Pons (tissue), 1 donor: ENCODE measurements at places on chromosomes 2 and 18.

- DNase-seq, result no peak
These were observed 2.1 kb downstream of the TTC39C start for GRCh38 chr18:24016643-24017042.

DNA sequence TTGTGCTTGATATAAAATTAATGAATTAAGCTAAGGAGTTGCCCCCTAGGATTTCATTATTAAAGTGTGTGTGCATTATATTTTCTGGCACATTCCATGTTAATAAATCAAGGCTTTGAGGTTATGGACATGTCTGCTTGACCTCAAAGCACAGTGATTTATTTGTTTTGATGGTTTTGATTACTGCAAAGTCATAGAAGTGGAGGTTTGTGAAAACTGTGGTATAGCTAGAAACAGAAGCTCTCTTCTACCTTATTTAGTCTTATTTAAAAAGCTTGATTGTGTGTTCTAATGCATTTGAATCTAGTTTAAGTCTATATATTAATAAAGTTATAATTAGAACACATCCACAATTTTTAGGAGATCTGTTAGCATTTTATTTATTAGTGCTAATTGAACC is 32.2 kb downstream of the DOK6 start:
- no peak for DNase-seq

GRCh38 chr2:157460897-157461296 is 17.0 kb upstream of the CYTIP start:
- no peak for DNase-seq

- no peak for DNase-seq
These were observed 97.2 kb upstream of the OTOS start for GRCh38 chr2:240237609-240238174.

- no peak for DNase-seq
These were observed 218.2 kb downstream of the RAD51AP2 start for GRCh38 chr2:17299891-17300540.

DNA sequence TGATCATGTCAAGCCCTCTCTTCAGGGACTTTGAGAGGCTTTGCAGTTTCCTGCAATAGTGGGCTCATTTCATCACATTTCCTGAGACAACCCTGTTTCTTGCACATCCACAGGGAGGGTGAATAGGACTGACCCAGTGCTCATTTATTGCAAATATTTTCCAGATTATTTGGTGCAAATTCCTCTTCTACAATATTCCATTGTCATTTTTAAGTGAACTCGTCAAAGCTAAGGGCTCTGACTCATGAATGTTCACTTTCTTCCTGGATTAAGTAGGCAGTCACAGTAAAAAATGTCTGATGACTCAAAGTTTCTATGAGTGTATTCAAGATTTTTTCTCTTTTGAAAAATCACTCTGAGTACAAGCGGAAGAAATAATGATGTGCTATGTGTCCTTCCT is 225.5 kb upstream of the GALNT5 start:
- DNase-seq, result no peak

DNA sequence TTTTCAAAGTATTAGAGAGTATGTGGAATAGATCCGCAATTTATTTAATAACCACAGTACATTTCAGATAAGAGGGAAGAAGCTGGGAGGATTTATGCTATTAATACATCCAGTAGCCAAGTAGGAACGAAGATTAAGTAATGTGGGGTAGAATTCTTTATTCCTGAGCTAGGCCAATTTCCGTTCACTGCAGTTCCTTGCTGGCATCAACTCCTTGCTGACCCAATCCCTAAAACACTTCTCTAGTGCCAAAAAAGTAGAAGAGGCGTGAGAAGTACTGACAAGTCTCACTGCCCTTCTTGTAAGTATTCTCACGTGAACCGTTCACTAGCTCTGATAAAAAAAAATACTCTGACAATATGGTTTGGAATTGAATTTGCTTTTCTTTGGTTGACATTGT is 211.4 kb downstream of the EPHA4 start:
- DNase-seq, result no peak

DNA sequence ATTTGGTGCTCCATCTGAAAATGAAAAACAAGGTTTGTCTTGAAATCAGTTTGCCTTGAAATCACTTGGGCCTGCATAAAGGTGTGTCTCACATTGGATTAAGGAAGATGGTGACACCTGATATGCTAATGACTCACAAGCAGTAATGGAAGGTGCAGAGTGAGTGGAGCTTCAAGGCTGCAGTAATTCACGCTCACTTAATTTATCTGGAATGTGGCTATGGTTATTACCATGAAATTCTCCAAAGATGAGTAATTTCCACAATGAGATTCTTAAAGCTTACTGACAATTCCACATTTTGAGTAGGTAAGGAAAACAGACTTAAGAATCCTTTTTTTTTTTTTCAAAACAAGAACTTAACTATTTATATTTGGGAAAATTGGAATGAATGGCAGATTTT is 156.8 kb downstream of the PAX3 start:
- DNase-seq, result no peak

DNA sequence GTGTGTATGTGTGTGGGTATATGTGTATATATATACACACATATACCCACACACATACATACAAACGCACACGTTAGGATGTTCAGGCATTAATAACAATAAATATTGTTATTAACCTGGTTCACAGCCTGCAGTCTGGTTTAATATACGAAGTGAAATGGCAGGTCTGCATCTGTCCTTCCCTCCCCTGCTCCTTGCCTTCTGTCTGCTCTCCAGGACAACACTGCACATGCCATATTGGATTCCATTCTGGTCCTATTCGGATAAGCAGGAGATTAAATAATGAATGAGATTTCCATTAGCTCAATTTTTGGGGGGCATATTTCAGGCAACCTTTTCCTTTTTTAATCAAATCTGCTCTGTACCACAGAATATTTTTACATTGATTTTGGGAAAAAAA is 158.0 kb downstream of the CELF4 start:
- no peak for DNase-seq

DNA sequence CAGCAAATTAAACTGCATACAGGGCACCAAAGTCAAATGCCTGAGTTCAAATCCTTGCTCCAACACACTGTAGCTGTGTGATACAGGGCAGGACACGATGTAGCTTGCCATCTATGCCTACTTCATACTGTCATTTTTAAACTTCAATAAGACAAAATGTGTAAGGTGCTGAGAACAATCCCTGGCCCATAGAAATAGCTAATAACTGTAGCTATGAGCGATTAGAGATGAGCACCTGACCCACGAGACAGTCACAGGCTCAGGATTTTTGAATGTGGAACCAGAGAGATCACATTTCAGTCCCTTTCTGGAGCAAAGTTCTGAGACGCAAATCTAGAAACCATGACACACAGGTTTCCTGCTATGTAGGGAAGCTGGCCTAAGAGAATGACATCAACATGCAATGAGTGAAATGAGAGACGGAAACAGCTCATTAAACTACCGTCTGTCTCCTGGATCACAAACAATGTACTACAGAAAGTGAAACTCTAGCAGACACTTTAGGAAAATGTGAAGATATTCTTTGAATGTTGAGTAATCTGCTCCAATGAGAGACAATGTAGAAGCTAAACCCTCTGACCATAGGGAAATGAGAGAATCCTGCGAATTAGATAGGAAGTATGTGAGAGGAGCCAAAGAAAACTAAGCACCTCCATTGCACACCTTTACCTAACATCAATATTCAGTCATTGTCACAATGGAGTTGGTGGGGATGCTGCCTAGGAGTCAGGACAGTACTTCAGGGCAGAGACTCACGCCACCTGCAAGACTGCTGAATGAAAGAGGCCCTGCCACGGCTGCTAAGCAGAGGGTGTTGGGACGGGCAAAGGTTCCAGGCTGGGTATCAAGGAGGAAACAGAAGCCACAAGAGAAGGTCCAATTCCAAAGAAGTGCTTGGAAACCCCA is 25.5 kb downstream of the B4GALT6 start:
- no peak for DNase-seq

GRCh38 chr18:40258311-40258710 is 1696.7 kb upstream of the PIK3C3 start:
- no peak for DNase-seq

- no peak for DNase-seq
These were observed 69.2 kb downstream of the KCNF1 start for GRCh38 chr2:10980886-10981425.

- no peak for DNase-seq
These were observed 141.8 kb upstream of the CTNNA2 start for GRCh38 chr2:79370976-79371538.

DNA sequence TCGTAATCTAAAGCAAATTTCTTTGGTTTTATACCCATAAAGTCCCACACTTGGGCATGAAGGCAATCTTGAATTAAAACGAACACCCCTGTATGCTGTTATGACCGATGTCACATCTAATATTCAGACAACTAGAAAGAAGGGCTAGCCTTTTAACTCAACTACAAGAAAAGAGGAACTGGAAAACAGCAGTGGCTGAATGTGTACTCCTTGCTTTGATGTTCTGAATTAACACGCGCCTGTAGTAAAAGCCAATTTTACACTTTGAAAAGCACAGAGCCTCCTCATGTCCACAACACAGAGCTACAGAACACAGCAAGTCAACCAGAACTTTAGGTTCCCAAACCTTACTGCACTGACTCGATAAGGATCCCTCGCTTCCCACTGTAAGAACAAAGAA is 147.6 kb downstream of the HDAC4 start:
- DNase-seq, result peak; percentile 74

- no peak for DNase-seq
These were observed 341.1 kb downstream of the BCL11A start for GRCh38 chr2:60212181-60212945.

- no peak for DNase-seq
These were observed 434.6 kb upstream of the NXPH2 start for GRCh38 chr2:139214801-139215200.

DNA sequence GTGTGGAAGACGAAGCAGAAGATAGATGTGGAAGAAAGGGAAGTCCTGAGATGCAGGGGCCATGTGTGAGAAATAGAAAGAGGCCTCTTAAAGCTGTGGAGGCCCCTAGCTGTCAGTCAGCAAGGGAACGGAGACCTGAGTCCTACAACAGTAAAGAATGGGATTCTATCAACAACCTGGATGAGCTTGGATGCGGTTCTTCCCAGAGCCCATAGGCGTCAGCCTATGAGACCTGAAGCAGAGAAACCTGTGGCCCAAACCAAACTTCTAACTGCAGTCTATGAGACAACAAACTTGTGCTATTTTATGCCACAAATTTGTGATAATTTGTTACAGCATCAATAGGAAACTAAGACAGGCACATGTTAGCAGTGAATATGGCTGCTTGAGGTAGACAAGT is 583.7 kb downstream of the ADCYAP1 start:
- DNase-seq, result no peak

- DNase-seq, result peak; percentile 43
These were observed 621 bp upstream of the KCNS3 start for GRCh38 chr2:17877811-17878280.

GRCh38 chr2:42842466-42842865 is 50.1 kb upstream of the HAAO start:
- no peak for DNase-seq

GRCh38 chr2:46048693-46049092 is 248.5 kb upstream of the EPAS1 start:
- no peak for DNase-seq

DNA sequence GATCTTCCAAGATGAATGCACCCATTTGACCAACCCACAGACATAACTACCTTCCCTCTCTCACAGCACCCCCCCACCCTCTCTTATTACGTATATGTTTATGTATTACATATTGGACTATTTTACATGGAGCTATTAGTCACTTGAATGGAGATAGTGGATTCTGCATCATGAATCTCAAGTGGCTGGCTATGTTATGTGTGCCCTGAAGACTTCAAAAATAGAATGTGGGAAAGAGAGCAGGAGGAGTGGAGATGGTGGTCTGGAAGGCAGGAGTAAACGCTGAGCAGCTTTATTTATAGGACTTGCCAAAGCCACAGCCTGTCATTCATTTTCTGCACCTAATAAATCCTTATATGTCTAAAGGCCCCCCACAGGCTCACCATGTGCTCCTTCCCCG is 4.9 kb downstream of the ANTXR1 start:
- DNase-seq, result no peak

DNA sequence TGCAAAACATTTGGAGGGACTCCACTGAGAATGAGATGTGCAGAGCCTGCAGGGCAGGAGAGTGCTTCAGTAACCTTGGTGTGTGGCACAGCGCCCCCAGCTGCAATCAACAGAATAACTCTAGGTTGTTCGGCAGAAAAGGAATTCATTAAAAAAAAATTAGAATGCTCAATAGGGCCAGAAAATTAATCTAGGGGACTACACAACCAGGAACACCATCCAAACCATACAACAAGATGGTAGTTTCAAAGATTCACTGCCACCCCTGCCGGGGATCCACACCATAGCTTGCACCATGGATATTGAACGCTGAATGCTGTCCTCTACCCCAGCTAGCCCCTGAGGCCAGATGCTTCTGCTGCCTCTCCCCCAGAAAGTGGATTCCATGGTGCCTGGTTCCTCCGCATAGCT is 50.1 kb downstream of the THUMPD2 start:
- no peak for DNase-seq

GRCh38 chr2:136901732-136902131 is 136.4 kb downstream of the THSD7B start:
- DNase-seq, result no peak

- no peak for DNase-seq
These were observed 51.8 kb downstream of the LPIN2 start for GRCh38 chr18:2960983-2961696.

GRCh38 chr2:159140070-159140769 is 146.3 kb downstream of the WDSUB1 start:
- no peak for DNase-seq

DNA sequence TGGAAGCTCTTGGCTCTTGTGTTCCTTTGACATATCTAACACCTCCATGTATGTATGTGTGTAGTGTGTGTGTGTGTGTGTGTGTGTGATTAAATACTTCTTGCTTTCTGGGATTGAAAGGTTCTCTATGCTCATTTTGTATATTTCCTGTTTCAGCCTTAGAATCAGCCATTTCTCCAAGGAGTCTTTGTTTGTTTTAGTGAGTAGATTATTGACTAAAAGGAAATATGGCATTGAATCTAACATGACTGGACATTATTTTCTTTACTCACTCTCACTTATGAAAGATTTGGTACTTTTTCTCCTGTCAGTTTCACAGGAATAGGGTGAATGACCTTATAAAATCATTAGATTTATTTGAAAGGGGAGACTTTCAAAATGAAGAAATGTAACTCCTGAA is 413.8 kb upstream of the SLC14A2 start:
- DNase-seq, result no peak

DNA sequence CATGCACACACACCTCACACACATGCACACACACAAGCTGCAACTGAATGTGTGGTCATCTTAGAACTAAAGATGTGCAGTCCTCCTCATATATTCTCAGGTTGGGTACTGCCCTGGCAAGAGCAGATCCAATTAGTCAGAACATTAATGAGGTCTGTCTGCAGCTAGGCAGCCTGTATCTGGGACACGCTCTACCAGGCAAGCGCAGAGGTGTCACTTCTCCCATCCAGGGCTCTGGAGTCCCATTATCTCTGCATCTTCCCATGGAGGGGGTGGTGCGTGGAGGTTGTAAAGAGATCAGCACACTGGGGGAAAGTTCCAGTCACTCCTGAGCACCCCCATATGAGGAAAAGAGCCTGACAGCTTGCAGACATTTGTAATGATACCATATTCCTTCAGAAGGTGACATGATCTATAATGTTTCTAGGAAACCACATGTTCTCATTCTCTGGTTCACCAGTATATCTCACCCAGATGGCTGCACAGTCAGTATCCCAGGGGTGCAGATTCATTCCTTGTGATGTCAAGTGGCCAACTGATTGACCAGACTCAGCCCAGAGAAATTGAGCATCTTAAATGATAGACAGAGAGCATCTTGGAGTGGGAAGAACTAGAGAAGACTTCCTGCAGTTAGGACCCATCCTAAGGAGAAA is 95.4 kb downstream of the RTN4 start:
- no peak for DNase-seq
